Amniotic stem cell (primary cell): ENCODE measurements at places on chromosomes 11 and 22.

DNA sequence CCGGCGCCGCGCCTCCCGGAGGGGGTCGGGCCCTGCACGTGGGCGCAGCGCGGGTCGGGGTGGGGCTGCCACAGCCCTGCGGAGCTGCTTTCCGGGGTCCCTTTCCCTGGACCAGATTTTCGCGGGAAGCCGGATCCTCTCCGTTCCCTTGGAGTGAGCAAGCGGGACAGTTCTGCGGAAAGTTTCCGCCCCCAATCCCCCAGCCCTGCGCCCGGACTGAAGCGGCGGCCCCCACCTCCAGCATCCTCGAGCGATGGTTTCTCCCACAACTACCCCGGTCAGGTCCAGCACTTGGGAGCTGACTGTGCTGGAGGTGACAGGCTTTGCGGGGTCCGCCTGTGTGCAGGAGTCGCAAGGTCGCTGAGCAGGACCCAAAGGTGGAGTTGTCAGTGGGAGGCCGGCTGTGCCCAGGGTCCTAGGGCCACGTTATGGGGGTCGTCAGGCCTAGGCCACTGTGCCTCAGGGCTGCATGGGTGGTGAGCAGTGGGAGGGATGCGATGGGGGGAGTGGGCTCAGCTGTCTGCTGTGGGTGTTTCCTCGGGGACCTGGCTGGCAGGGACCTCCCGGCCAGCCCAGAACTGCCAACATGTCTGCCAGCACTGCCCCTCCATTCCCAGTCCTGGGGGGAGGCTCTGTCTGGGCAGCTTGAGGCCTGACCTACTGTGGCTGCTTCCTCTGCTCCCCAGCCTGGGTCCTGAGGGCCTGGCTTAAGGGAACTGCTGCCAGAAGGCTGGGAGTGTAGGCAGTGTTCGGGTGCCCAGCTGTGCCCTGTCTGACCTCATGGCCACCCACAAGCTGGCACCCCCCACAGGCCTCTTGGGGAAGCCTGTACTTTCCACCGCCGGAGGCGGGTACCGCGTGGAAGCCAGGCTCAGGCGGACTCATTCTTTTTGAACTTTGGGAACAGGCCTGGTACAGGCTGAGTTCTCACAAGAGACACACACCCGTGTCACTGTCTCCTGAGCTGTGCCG, 726 bp downstream of the ST3GAL4 start:
- DNase-seq: no peak

DNA sequence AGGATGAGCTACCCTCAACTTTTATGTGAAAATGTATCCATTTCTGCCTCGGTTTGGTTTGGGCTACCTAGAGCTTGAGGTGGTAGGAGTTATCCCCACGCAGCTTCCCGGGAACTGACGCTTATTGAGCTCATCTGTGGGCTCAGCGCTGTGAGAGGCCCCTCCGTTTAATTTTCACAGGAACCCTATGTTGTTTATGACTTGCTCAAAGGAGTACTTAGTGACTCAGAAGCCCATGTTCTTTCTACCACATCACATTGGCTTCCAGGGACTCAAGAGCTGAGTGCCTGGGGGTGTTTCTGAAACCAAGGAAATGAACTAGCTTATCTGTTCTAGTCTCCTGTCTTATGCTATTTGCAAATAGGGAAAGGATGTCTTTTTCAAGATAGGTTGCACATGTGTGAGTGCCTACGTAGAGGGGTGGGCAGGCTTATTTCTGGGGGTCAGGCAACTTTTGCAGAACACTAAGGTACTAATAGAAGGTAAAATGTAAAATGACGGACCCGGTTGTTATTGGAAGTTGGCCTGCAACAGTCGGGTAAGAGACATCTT, 40.5 kb downstream of the MICAL2 start:
- DNase-seq: peak; percentile 66

- no peak for DNase-seq
Measured at GRCh38 chr11:102664001-102664752, 39.0 kb upstream of the MMP20 start.

- no peak for DNase-seq
Measured at GRCh38 chr11:36105743-36106581, 162.1 kb downstream of the LDLRAD3 start.

- peak; percentile 59 for DNase-seq
Measured at GRCh38 chr22:42937164-42937843, 77.6 kb downstream of the PACSIN2 start.

- no peak for DNase-seq
Measured at GRCh38 chr11:111259896-111260295, 14.4 kb downstream of the POU2AF2 start.

GRCh38 chr11:134642206-134642605, 230.2 kb upstream of the B3GAT1 start:
- no peak for DNase-seq

DNA sequence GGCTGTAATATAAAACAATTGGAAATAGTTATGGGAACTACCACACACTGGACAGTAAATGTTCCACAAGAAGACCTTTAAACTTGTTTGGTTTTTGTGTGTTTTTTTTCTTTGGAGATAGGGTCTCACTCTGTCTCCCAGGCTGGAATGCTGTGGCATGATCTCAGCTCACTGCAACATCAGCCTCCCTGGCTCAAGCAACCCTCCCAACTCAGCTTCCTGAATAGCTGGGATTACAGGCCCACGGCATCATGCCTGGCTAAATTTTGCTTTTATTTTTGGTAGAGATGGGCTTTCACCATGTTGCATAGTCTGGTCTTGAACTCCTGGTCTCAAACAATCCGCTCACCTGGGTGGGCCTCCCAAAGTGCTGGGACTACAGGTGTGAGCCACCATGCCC, 121.0 kb downstream of the MPPED2 start:
- no peak for DNase-seq
